ENCODE measurements at places on chromosomes 4 and X.

DNA sequence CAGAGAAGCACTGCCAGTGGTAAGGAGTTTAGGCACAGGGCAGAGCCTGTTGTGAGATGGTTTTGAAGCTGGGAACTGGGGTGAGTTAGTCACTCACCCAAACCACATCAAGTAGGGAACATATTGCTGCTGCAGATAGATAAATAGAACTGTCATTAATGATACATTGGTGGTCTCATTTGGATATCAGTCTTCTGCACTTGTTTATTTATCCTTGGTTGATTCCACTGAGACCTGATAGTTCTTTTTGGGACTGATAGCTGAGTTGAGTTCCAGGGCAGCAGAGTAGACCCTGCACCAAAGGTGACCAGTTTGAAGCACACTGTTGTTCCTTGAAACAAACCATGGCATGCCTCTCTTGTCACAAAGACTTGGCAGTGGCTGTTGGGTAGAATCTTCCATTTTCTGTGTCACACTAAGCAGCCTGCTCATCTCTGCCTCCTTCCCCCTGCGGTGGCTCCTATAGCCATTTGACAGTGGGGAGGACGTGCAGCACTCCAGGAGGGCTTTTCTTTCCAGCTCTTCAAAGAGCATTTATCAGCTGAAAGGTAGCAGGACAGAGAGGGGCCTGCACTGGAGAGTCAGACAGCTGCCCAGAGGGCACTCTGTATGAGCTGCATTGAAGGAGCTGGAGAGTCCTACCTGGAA lies 59.7 kb upstream of the TMEM164 start:
- H3K36me3 ChIP-seq: no peaks in the 10 kb centered on the region
- no peak overlapping the region for H3K27ac ChIP-seq
- H3K4me1 ChIP-seq: peaks cover 28% of the 10 kb centered on the region
- no peak for DNase-seq
- H3K27me3 ChIP-seq: peaks cover 3% of the 10 kb centered on the region
- H3K4me3 ChIP-seq: no peak overlapping the region

DNA sequence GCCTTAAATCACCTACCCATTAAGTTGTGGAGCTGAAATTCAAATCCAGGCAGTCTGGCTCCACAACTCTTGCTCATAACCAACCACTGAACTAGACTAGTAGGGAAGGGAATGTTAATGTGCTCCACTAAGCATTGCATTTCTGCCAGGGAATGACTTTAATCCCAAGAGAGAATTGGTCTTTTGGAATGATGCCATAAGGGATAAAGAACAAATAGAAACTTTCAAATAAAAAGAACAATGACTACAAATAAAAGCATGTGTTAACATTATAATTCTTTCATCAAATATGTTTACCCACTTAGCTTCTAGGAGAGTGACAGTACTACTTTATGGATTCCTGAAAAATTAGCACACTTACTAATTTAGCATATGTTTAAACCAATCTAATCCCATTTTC lies 905.9 kb downstream of the CENPC start:
- no peaks in the 10 kb centered on the region for H3K36me3 ChIP-seq
- no peak for DNase-seq
- no peak overlapping the region for H3K4me3 ChIP-seq
- no peaks in the 10 kb centered on the region for H3K4me1 ChIP-seq
- no peak overlapping the region for H3K27ac ChIP-seq

GRCh38 chrX:148310426-148311165 lies 189.8 kb upstream of the AFF2 start:
- H3K4me1 ChIP-seq: no peaks in the 10 kb centered on the region
- no peak for DNase-seq
- no peak overlapping the region for H3K4me3 ChIP-seq

DNA sequence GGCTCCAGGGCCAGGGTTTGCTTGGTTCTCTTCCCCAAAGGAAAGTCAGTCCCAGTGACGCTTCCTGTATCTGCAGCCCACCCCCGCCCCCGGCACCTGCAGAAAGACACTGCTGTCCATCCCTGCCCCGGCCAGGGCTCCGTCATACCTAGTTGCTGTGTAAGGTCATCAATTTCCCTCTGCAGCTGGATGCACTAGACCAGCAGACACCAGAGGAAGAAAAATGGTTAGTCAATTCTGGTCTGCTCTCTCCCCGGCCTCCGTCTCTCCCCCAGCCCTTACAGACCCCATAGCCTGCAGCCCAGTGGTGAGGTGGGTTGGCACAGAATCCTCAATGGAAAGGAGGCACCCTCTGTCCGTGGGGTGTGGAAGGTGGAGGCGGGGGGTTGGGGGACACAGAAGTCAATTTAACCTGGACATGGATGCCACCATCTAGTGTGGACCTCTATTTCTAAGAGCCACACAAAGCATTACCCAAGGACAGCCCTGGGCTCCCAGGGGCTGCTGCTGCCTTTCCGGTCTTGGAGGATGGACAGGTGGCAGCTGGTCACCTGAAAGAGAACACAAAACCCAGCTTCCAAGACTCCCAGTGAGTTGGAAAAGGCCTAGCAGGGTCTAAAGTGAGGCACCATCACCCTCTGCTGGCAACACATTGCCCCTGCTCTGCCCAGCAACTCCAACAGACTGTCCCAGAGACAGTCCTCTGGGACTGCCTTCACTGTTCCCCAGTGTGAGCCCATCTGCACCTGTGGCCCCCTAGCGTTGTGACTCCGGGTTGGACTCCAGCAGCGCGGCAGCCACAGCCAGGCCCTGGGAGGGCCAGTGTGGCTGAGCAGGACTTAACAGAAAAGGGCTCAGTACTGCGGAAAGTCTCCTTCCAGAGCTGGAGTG lies 40.2 kb upstream of the NHSL2 start:
- no peaks in the 10 kb centered on the region for H3K4me1 ChIP-seq
- no peak overlapping the region for H3K4me3 ChIP-seq
- DNase-seq: peak; percentile 25
- no peak overlapping the region for H3K27ac ChIP-seq

DNA sequence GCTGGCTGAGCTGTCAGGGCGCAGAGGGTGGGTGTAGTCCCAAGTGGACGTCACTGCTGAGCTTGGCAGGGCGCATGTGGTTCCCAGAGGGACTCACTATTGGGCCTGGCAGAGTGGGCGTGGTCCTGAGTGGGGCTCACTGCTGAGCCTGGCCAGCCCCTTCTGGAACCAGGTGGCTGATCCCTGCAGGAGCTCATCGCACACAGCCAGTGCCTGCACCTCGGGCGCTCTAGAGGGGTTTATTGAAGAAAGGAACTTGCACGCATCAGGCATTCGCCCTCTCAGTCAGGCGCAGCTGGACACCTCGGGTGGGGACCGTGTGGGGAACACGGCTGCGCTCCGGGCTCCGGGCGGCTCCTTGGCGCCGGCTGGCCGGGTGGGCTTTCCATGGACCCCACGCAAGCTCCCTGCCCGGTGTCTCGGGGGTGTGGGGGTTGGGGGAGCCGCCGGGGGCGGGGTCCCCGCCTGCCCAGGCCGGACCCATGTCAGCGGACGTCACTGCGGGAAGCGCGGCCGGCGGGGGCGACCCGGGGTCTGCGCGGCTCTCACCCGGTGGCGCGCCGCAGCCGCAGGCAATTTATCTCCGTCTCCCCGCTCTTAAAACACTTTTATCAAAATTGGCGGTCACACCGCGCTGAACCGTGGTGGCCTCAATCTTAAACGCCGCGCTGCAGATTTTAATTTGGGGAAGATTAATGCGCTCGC lies 65.4 kb upstream of the NKX1-1 start:
- no peak overlapping the region for H3K27ac ChIP-seq
- H3K27me3 ChIP-seq: peaks cover 15% of the 10 kb centered on the region
- H3K4me1 ChIP-seq: no peaks in the 10 kb centered on the region
- no peak overlapping the region for H3K4me3 ChIP-seq
- no peak for DNase-seq

DNA sequence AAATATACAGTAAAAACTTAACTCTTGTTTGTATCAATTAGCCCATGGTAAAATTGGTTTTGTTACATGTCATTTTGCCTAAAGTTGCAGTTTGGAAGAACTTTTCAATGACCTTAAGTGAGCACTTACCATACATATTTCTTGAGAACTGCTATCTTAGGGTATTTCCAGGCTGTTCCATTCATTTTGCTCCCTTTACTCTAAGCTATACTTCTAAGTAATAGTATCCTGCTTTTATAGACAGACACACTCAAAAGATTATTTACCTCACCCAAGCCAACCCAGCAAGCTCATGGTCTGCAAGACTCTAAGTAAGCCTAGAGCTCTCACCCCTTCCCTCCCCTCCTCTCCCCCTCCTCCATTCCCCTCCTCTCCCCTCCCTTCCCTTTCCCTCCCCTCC lies 294.0 kb downstream of the HS3ST1 start:
- H3K4me1 ChIP-seq: no peaks in the 10 kb centered on the region
- no peak for DNase-seq
- H3K4me3 ChIP-seq: no peak overlapping the region
- H3K27me3 ChIP-seq: no peaks in the 10 kb centered on the region
- no peaks in the 10 kb centered on the region for H3K36me3 ChIP-seq
- no peak overlapping the region for H3K27ac ChIP-seq

- no peaks in the 10 kb centered on the region for H3K27me3 ChIP-seq
- no peaks in the 10 kb centered on the region for H3K36me3 ChIP-seq
- no peak overlapping the region for H3K27ac ChIP-seq
- H3K4me3 ChIP-seq: no peak overlapping the region
- peaks cover 8% of the 10 kb centered on the region for H3K4me1 ChIP-seq
These were observed 71.3 kb upstream of the TBL1X start for GRCh38 chrX:9393571-9393970.

- no peaks in the 10 kb centered on the region for H3K4me1 ChIP-seq
- no peaks in the 10 kb centered on the region for H3K27me3 ChIP-seq
These were observed 51.5 kb upstream of the ATOH1 start for GRCh38 chr4:93777081-93777460.
